ENCODE measurements at places on chromosomes 2 and 18.

DNA sequence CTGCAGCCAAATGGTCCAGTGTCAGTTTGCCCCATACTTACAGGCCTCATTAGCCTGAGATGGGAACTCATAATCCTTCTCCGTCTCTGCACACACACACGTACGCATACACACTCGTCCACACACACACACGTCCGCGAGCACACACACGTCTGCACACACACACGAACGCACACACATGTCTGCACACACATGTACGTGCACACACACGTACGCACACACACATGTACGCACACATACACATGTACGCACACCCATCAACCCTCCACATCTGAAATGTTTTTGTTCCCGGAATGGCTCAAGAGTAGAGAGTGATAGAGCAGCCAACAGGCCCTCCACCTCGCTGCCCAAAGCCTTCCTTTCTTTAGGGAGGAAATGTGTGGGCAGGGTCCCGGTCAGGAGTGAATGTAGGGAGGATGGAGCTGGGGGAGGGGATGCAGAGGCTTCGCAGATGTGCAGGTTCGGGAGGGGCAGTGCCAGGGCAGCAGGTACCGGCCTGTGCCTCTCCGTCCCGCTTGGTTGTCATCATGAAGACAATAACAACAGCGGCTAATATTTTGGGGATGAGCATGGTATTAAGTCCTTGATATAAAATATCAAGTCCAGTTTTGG lies 52.7 kb downstream of the PTGR3 start:
- DNase-seq = peak; percentile 44

- no peak for DNase-seq
Observed at GRCh38 chr2:125371867-125372266, 1284.1 kb upstream of the GYPC start.

GRCh38 chr2:237154082-237154638 lies 68.5 kb downstream of the COPS8 start:
- DNase-seq = no peak

GRCh38 chr2:64838817-64839216 lies 150.4 kb upstream of the SLC1A4 start:
- no peak for DNase-seq

GRCh38 chr2:37847792-37848191 lies 77.3 kb upstream of the RMDN2 start:
- DNase-seq = no peak

GRCh38 chr2:174209325-174209724 lies 39.0 kb downstream of the OLA1 start:
- DNase-seq = no peak

- no peak for DNase-seq
Observed at GRCh38 chr2:95023222-95023597, 2.3 kb upstream of the MAL start.

- no peak for DNase-seq
Observed at GRCh38 chr2:173058673-173059072, 17.0 kb upstream of the MAP3K20 start.

DNA sequence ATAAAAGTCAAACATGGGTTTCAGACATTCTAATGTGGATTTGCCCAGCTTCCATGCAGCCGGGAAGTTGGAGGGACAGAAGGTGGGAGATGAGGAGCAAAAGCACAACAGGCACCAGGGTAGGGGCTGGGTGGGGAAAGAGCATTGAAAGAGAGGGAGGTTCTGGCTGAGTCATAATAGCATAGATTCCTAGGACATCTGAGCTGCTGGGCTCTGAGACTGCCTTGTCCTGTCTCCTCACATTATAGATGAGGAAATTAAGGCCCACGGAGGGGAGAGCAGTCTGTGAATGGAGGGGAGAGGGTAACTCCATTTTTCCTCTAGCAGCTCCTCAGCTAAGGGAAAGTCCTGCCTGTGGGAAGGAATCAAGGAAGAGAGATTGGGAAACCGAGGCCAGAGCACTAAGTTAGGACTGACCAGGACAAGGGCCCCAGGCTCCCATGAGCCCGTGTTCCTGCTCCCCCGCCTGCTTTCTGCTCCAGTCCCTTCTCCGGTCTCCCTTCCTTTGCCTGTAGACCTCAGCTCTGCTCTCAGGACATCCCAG lies 26.2 kb downstream of the SH2D6 start:
- DNase-seq = no peak

DNA sequence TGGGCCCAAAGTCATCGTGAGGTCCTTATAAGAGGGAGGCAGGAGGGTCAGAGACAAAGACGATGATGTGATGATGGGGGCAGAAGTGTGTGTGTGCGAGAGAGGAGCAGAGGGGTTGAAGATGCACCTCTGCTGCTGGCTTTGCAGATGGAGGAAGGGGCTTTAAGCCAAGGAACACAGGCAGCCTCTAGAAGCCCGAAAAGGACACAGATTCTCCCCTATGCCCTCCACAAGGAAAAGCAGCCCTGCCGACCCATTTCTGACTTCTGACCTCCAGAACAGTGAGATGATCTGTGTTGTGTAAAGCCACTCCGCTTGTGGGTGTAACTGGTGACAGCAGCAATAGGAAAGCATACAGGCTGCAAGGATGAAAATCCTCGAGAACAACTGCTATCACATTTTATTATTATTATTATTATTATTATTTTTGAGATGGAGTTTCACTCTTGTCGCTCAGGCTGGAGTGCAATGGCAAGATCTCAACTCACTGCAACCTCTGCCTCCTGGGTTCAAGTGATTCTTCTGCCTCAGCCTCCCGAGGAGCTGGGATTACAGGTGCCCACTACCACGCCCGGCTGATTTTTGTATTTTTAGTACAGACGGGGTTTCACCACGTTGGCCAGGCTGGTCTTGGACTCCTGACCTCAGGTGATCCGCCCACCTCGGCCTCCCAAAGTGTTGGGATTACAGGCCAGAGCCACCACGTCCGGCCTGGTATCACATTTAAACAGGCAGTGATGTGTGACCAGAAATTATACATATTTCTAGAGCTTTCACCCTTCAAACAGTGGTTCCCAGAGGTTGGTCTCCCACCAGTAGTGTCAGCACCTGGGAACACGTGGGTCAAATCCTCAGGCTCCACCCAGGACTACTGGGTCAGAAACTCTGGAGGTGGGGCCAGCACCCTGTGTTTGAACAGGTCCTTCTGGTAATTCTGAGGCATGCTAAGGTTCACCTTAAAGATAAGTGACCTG lies 170.5 kb downstream of the TGIF1 start:
- DNase-seq = no peak

- no peak for DNase-seq
Observed at GRCh38 chr2:148968776-148969319, 69.7 kb upstream of the LYPD6B start.

- no peak for DNase-seq
Observed at GRCh38 chr2:100039291-100039980, 103.0 kb downstream of the AFF3 start.

DNA sequence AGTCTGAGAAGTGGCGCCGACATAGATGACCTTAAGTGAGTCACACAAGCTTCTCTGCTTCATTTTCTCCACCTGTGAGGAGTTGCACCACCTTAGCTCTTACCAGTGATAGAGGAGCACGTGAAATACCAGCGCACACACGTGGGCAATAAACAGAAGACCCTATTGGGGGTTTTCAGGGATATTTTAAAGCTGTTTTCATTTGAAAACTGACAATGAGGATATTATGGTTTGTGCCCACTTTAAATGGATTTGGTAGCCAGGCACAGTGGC lies 47.3 kb upstream of the FZD7 start:
- no peak for DNase-seq

- no peak for DNase-seq
Observed at GRCh38 chr18:68475883-68476282, 239.0 kb downstream of the TMX3 start.

DNA sequence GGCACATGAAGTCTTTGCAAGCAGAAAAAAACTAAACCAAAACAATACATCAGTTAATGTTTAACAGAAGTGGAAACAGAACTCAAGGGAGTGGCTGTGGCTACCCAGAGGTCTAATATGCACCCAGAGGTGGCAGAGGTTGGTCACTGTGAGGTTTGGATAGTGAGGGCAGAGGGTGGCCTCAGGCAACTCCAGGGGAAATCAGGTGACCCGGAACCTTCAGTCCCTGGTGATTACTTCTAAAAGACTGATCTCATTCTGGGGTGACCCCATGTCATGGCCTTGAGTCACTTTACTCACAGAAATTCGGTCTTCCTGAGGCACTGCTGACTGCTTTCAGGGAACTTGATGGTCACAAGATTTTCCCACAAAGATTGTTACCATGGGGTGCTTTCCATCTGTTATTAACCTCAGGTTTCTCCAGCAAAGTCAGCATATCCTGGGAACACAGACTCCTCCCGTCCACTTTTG lies 99.4 kb downstream of the TMEM17 start:
- DNase-seq = no peak

DNA sequence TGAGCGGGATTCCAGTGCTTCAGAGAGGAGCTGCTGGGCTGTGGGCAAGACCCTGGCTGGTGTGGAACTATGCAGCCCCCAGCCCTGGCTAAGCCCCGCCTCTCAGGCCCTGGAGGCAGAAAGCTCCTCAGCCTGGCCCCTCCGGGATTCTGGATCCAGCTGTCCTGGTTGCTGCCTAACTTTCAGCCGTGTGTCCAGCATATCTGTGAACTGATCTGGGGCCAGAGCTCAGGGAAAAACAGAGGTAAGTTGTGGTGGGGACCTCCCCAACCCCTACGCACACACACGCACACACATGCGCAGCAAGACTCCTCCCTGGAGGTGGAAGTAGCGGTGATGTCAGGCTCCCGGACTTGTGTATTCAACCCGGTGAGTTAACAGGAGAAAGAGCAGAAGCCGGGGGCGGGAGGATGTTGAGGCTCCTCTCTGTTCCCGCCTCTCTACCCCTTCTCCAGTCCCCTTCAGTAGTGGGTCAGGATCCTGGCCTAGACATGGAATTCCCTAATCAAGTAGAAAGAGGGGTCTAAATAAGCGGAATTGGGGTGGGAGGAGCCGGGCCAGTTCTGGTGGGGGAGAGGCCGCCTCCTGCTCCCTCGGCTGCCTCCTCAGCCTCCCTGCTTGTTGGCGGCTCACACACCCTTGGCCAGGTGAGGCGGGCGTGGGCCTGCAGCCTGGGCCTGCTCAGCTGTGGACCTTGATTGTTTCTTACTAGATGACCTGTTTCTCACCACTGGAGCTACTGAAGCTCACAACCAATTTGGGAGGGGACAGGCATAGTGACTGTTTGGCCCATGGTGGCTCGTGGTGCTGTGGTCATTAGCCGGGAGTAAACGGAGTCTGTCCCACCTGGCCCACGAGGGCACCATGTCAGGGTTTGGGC lies 33.4 kb downstream of the SIX2 start:
- DNase-seq = no peak

GRCh38 chr2:217293607-217294006 lies 433.7 kb upstream of the TNP1 start:
- DNase-seq = no peak

DNA sequence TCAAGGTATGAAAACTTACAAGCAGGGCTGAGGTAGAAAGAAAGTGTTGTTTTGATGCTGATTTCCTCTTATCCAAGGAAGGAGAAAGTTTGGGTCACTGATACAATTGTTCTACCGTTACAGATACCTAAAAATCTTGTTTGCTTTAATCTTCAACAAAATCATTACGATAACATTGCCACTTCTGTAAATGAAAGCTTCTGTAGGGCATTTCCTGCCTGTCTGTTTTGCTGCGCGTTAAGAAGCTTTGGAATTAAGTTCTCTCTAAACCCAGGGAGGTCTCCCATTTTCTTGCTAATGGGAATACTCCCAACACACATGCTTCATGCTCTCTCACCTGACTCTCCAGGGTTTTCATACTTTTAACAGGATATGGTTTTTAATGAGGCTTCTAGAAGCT lies 258.5 kb downstream of the PTGR3 start:
- DNase-seq = no peak

DNA sequence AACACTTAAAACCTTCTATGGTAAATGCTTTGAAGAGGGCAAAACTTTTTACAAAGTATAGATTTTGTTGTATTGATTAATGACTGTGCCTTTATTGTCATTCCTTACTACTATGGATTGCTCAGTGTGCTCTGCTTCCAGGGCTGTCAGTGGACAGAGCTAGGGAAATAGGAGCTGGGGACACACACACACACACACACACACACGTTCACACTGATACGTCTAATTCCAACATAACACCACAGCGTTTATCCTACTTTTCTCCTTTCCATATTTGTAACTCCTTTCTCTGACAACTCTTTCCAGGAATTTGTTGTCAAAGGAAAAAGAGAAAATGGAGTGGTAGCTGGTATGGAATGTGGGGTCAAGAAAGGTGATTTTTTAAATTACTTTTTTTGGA lies 21.8 kb downstream of the WDR7 start:
- no peak for DNase-seq

- no peak for DNase-seq
Observed at GRCh38 chr2:84912984-84913383, 7.5 kb downstream of the TMSB10 start.

DNA sequence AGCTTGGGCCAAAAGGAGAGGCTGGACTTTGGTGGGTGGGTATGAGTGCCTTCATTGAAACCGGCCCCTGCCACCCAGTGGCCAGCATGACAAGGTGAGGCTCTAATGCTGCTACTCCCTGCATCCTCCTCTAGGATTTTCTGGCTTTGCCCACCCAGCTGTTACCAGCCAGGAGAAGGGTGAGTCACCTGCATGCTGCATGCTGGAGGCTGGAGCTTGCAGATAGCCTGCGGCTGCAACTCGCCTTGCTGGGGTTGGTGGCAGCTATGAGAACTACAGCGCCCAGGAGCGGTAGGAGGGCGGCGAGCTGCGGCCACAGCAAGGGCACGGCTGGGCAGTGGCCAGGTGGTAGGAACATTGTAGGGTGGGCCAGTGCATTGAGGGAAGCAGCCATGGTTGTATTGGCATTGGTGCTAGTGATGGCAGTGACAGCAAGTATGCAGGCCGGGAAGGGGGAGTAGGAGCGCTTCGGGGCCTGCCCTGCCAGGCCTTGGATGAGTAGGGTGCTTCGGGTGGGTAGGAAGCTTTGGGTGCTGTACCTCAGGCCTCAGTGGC lies 75.4 kb upstream of the SLC35G4 start:
- DNase-seq = no peak

- DNase-seq = no peak
Observed at GRCh38 chr2:128302011-128302743, 16.5 kb downstream of the HS6ST1 start.

DNA sequence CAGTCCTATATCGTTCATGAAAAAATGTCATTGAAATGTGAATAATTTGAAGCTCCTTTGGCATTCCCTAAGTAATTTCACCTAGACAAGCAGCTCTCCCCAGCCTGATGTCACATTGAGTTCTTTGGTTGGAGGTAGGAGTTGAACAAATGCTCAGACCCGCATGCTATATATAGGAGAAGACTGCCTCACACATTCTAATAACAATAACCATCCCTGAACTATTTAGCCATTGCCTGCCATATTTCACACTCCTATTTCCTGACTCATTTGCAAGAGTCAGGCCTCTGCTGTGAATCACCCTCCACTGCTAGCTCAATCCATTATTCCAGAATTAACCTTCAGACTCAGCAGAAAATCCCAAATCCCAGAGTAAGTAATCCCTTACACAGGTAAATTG lies 256.6 kb upstream of the ACVR2A start:
- DNase-seq = no peak

- no peak for DNase-seq
Observed at GRCh38 chr2:77190721-77191346, 331.3 kb downstream of the LRRTM4 start.

All from left forelimb (tissue), 1 donor.